NCI-H69 (cell line): ENCODE measurements at places on chromosomes 5 and 9.

DNA sequence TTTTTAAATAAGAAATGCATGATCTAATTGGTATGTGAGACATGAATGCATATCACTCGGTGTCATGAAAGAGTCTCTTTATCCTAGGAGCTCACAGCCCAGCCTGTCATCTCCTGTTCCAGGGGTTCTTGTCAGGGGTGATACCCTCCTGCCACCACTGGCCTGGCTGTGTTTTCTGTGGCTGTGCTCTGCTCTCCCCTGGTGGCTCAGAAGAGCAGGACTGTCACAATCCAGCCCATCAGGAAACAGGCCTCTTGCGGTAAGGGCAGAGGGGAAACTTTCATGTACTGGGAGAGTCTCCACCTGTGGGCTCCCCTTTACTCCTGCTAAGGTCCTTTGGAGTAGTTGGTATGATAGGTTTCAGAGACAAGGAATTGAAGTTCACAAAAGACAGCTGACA is 240.2 kb upstream of the GLRA1 start:
- no peak for DNase-seq

DNA sequence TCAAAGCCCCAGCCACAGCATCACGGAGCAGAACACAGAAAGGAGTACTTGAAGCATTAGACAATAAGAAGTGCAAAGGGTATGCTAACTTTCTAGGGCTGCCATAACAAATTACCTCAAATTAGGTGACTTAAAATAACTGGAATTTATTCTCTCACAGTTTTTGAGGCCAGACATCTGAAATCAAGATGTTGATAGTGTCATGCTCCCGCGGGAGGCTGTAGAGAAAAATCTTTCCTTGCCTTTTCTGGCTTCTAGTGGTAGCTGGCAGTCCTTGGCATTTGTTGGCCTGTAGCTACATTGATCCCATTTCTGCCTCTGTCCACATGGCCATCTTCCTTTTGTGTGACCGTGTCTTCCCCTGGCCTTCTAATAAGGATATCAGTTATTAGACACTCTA is 51.9 kb upstream of the SPDL1 start:
- no peak for DNase-seq

- no peak for DNase-seq
Observed at GRCh38 chr5:178650214-178650613, 23.4 kb upstream of the CLK4 start.

- peak; percentile 39 for DNase-seq
Observed at GRCh38 chr9:97307500-97308163, at the start of gene CCDC180. CCDC180 (plus strand) TSS chr9:97307659; CDS start chr9:97308064, 405 bp downstream.

DNA sequence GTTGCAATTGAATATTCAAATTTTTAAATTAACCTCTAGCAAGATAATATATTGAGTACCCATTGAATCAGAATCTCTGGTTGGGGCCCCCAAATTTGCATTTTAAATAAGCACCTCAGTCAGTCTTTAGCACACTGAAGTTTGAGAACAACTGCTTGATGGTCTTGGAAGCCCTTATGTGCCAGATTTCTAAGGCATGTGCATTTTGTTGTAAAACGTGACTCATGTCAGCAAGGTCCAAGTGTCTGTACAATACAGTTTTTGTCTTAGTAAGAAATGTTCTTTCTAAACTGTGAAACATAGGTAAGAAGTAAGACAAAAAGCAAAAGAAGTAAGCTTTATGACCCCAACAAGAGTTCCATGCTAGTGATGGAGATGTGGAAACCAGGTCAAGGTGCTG is 59.1 kb upstream of the PHF2 start:
- no peak for DNase-seq

GRCh38 chr9:16530669-16531642 is 339.5 kb downstream of the BNC2 start:
- peak; percentile 98 for DNase-seq
